Stomach (tissue), 19 donors: ENCODE measurements at places on chromosomes 12 and 14. TPM values are rescaled to one million over a fixed set of nuclear protein-coding genes. Genes with fewer than 3 reads are reported as not detected.
A peak's percentile ranks its signal among the peaks of the same experiment; 100 is the strongest.

DNA sequence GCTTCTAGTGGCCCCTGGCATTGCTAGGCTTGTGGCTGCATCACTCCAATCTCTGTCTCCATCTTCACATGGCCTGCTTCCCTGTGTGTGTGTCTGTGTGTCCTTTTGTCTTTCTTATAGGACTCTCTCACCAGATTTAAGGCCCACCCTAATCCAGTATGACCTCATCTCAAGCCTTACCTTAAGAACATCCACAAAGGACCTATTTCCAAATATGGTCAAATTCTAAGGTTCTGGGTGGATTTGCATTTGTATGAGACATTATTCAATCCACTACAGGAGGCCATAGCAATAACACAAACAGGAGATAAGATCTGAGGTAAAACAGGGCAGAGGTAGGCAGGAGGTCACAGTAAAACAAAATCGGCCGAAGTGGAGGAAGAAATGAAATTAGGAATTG lies 375.9 kb downstream of the BTG1 start:
- no peak overlapping the region for H3K27ac ChIP-seq
- H3K4me3 ChIP-seq = no peak overlapping the region
- H3K4me1 ChIP-seq = peaks cover 12% of the 10 kb centered on the region
- no peak for DNase-seq
- no peaks in the 10 kb centered on the region for H3K27me3 ChIP-seq

GRCh38 chr12:106582249-106582591 lies 584 bp upstream of the RFX4 start:
- H3K4me1 ChIP-seq = peaks cover 70% of the 10 kb centered on the region
- no peaks in the 10 kb centered on the region for H3K36me3 ChIP-seq
- no peak for DNase-seq
- peaks cover 48% of the 10 kb centered on the region for H3K27me3 ChIP-seq
- H3K27ac ChIP-seq = no peak overlapping the region

GRCh38 chr14:30710876-30711275 lies 88.8 kb downstream of the SCFD1 start:
- no peaks in the 10 kb centered on the region for H3K4me1 ChIP-seq
- H3K27ac ChIP-seq = no peak overlapping the region
- DNase-seq = no peak
- H3K36me3 ChIP-seq = peaks cover 13% of the 10 kb centered on the region
- H3K4me3 ChIP-seq = no peak overlapping the region

- H3K27ac ChIP-seq = no peak overlapping the region
- DNase-seq = no peak
- no peaks in the 10 kb centered on the region for H3K36me3 ChIP-seq
- no peaks in the 10 kb centered on the region for H3K27me3 ChIP-seq
- no peak overlapping the region for H3K4me3 ChIP-seq
Observed at GRCh38 chr14:65344011-65344410, 68.5 kb upstream of the FUT8 start.

DNA sequence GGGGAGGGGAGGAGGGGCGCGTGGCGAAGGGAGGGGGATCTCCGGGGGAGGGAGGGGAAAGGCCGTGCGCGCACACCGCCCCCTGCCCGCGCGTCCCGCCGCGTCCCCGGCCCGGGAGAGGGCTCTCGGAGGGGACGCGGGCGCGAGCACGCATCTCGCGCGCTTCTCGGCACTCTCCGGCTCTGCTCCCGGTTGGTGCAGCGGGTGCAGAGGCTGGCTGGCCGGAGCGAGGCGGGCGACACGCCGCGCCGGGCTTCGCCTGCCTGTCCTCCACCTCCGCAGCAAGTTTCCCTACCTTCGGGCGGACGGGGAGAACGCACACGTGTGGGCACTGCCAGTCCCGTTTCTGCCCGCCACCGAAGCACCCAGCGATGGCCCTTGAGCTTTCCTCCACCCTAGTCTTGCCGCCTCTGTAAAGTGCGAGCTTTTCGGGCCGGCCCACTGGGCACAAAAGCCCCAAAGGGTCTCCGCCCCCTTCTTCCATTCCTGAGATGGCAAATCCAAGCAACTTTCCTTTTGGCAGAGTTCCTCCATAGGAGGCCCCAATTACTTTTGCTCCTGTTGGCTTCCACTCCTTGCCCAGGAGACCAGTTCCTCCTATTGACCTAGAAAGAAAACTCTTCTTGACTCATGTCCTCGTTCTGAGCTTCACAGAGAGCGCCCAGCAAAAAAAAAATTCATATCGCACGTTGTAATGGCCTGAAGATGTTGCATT lies 363 bp upstream of the CSAD start:
- H3K27me3 ChIP-seq = no peaks in the 10 kb centered on the region
- peaks cover 45% of the 10 kb centered on the region for H3K36me3 ChIP-seq
- H3K4me3 ChIP-seq = peak overlapping the region; percentile 83
- H3K27ac ChIP-seq = peak overlapping the region; percentile 99
- DNase-seq = peak; percentile 95
- peaks cover 52% of the 10 kb centered on the region for H3K4me1 ChIP-seq

DNA sequence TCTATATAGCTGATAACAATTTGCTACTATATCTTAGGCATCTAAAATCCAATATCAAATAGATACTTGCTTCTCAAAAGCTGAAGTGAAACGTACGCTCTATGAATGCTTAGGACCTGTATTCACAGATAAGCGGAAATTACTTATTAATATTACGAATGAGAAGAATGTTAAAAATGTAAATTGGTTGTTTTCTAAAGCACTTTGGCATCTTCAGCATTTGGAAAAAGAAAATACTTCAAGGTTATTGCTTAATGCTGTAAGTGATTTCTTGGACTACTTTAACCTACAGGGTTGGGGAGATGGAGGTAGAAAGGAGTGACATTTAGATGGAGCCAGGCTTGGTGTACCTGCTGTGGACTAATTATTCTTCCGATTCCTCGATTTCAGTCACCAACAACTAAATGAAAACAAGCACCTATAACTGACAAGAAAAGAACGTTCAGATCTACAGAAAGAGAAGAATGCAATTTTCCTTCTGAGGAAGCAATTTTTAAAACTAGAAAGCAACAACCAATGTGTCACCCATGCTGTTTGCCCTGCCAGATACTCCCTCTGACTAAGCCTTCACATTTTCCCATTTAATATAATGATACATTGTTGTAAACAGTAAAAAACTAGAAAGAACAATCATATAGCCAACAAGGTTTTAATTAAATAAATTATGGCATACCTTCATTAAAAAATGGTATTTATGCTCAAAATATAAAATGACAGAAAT lies 49.3 kb downstream of the SLC25A21 start:
- H3K36me3 ChIP-seq = no peaks in the 10 kb centered on the region
- no peak overlapping the region for H3K27ac ChIP-seq
- no peaks in the 10 kb centered on the region for H3K4me1 ChIP-seq

DNA sequence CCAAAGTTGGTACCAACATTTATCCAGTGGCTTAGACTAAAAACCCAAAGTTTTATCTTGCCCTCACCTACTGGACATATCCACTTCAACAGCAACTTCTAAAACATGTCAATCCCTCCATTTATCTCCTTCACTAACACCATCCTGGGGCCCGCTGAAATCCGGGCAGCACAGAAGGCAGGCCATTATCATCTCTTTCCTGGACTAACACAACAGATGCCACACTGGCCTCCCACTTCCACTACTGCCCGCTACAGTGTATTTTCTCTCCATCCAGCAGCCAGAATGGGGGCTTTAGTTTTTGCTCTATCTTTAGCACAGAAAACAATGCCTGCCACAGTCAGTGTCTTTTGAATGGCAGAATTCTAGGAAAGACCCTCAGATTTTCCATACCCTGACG lies 15.6 kb downstream of the ZFHX2 start:
- H3K4me3 ChIP-seq = no peak overlapping the region
- peaks cover 11% of the 10 kb centered on the region for H3K36me3 ChIP-seq
- no peak for DNase-seq
- no peak overlapping the region for H3K27ac ChIP-seq

- DNase-seq = no peak
- peaks cover 18% of the 10 kb centered on the region for H3K4me1 ChIP-seq
- no peaks in the 10 kb centered on the region for H3K27me3 ChIP-seq
- no peak overlapping the region for H3K4me3 ChIP-seq
- no peak overlapping the region for H3K27ac ChIP-seq
- H3K36me3 ChIP-seq = peaks cover 2% of the 10 kb centered on the region
Observed at GRCh38 chr14:23950411-23951135, 3.0 kb upstream of the DHRS4 start.

GRCh38 chr12:116714175-116714574 lies 23.7 kb downstream of the SPRING1 start:
- no peak overlapping the region for H3K4me3 ChIP-seq
- no peak for DNase-seq
- no peak overlapping the region for H3K27ac ChIP-seq
- peaks cover 22% of the 10 kb centered on the region for H3K4me1 ChIP-seq
- H3K36me3 ChIP-seq = peaks cover 50% of the 10 kb centered on the region

GRCh38 chr12:22722081-22722480 lies 97.1 kb downstream of the ETNK1 start:
- H3K27ac ChIP-seq = no peak overlapping the region
- no peak overlapping the region for H3K4me3 ChIP-seq
- no peaks in the 10 kb centered on the region for H3K4me1 ChIP-seq
- no peaks in the 10 kb centered on the region for H3K36me3 ChIP-seq
- no peaks in the 10 kb centered on the region for H3K27me3 ChIP-seq

DNA sequence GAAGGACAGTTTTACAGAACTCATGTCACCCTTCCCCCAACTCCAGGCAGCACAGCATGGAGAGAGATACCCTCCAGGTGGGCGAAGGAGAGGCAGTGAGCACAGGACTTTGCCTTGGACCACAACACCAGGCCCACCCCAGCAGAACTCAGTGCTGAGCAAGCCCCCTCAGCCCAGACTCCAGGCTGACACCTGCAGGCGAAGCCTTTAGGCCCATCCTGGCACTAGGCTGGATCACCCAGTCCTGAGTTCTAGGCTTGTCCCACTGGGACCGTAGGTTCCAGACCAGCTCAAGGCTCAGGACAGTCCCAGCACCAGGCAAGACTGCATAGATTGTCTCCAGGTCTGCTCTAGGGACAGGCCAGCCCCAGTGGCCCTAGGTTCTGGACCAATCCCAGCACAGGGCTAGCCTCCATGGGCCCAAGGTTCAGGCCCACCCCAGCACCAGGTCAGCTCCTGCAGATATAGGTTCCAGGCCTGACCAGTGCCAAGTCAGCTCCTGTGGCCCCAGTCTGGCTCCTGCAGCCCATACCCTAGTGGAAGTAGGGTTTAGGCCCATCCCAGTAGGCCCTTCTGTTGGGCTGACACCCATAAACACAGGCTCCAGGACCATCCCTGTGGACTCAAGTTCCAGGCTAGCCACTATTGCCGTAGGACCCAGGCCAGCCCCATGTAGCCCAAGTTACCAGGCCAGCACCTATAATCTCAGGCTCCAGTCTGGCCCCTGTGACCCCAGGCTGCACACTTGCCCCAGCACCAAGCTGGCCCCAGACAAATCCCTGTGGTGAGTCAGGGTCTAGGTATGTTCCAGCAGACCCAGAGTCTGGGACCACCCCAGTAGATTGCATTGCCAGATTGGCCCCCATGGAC lies 9.4 kb downstream of the WASHC3 start:
- peaks cover 6% of the 10 kb centered on the region for H3K4me1 ChIP-seq
- DNase-seq = no peak
- H3K4me3 ChIP-seq = no peak overlapping the region
- H3K27ac ChIP-seq = no peak overlapping the region
- no peaks in the 10 kb centered on the region for H3K27me3 ChIP-seq

GRCh38 chr12:85527192-85527591 lies 247.2 kb downstream of the ALX1 start:
- H3K4me3 ChIP-seq = no peak overlapping the region
- no peak overlapping the region for H3K27ac ChIP-seq
- H3K36me3 ChIP-seq = no peaks in the 10 kb centered on the region

- H3K4me1 ChIP-seq = no peaks in the 10 kb centered on the region
- H3K27ac ChIP-seq = no peak overlapping the region
- H3K27me3 ChIP-seq = no peaks in the 10 kb centered on the region
- H3K36me3 ChIP-seq = peaks cover 6% of the 10 kb centered on the region
- no peak overlapping the region for H3K4me3 ChIP-seq
- DNase-seq = no peak
Observed at GRCh38 chr14:45028107-45028626, 55.7 kb upstream of the PRPF39 start.

DNA sequence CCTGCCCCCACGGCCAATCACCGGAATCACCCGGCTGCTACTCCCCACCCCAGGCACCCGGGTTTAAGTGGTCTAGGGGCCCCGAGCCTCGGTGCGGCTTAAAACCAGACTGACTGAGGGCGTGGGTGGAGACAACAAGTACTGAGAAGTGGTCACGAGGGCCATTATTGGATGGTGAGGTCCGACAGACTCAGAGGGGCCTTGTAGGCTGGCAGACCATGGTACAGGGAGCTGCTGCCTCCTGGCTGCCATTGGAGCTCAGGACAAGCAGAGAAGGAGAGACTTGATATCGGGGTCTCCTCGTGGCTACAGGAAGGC lies 54.1 kb downstream of the FBRSL1 start:
- H3K4me1 ChIP-seq = no peaks in the 10 kb centered on the region
- peak; percentile 52 for DNase-seq
- H3K27ac ChIP-seq = no peak overlapping the region
- H3K36me3 ChIP-seq = peaks cover 24% of the 10 kb centered on the region
- H3K4me3 ChIP-seq = no peak overlapping the region

DNA sequence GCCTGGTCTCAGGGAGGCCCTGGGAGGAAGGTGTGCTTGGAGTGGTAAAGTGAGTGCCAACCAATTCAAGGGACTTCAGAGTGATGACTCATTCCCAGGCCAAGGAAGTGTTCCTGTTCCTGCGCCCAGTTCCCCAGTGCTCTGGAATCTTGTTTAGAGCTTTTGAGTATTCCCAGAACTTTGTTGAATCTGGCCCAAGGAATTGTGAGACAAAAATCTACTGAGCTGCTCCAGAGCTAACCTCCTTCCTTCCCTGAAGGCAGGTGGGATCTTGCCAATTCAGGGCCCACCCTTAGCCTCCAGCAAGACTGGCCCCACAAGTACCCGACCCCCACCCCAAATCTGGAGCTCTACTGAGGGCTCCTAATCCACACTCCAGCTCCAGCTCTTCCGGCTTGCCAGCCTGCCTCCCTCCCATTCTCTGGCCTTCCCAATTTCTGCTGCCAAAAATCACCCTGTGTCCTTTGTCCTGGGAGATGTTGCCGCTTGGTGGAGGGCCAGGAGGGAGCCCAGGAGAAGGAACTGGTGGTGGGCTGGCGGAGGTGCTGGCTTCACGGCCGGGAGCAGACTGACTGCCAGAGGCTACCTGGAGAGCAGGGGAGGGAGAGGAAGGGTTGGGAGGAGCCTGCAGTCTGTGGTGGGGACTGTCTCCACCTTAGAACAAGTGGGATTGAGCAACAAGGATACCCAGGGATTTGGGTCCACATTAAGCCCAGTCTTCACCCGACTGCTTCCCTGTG lies 2.0 kb upstream of the ATN1 start:
- H3K4me1 ChIP-seq = peaks cover 69% of the 10 kb centered on the region
- no peaks in the 10 kb centered on the region for H3K27me3 ChIP-seq
- H3K36me3 ChIP-seq = no peaks in the 10 kb centered on the region

GRCh38 chr14:100283984-100284881 lies 22.0 kb downstream of the SLC25A29 start:
- peak overlapping the region; percentile 92 for H3K27ac ChIP-seq
- H3K4me3 ChIP-seq = peak overlapping the region; percentile 74
- no peaks in the 10 kb centered on the region for H3K27me3 ChIP-seq
- peaks cover 11% of the 10 kb centered on the region for H3K4me1 ChIP-seq

GRCh38 chr12:50916292-50916691 lies 36.1 kb upstream of the HIGD1C start:
- no peaks in the 10 kb centered on the region for H3K36me3 ChIP-seq
- H3K27ac ChIP-seq = no peak overlapping the region
- no peak overlapping the region for H3K4me3 ChIP-seq
- H3K4me1 ChIP-seq = no peaks in the 10 kb centered on the region
- DNase-seq = no peak

The LRP10 gene
- total RNA-seq = 79.9 TPM

The SENP1 gene
- 24.6 TPM for total RNA-seq

The LALBA gene
- not detected for total RNA-seq

The LGALS3 gene
- total RNA-seq = 222 TPM

The PPP2R5C gene
- total RNA-seq = 19.7 TPM

The ADGRD1 gene
- 15.9 TPM for total RNA-seq

The CCDC196 gene
- not detected for total RNA-seq

The KCNMB4 gene
- 6.2 TPM for total RNA-seq
